Osteoblast (primary cell): ENCODE measurements at places on chromosomes 2 and 18. TPM values are rescaled to one million over a fixed set of nuclear protein-coding genes. Genes with fewer than 3 reads are reported as not detected.

HOXD13 gene
- not detected in 2 replicates for total RNA-seq

LONRF2 gene
- total RNA-seq, result under 0.01 TPM in 2 replicates

TSPYL6 gene
- not detected in 2 replicates for total RNA-seq

CRYGB gene
- not detected in 2 replicates for total RNA-seq

HRH4 gene
- under 0.01 TPM in 2 replicates for total RNA-seq

MGAT4A gene
- total RNA-seq, result under 0.01 and 0.36 TPM in 2 replicates

CABYR gene
- 3.8 and 4.0 TPM in 2 replicates for total RNA-seq

LOXHD1 gene
- total RNA-seq, result not detected in 2 replicates

UPP2 gene
- not detected in 2 replicates for total RNA-seq

LIMS4 gene
- total RNA-seq, result 6.9 and 15.9 TPM in 2 replicates

CRYGD gene
- not detected in 2 replicates for total RNA-seq

SERPINB10 gene
- total RNA-seq, result 0.29 TPM in 1 of 2 replicates, not detected in the other

NT5C1B gene
- total RNA-seq, result not detected in 2 replicates

KRTCAP3 gene
- total RNA-seq, result under 0.01 and 0.72 TPM in 2 replicates

GRB14 gene
- total RNA-seq, result 0.72 and 0.88 TPM in 2 replicates

AMMECR1L gene
- 15.0 and 15.6 TPM in 2 replicates for total RNA-seq

OTX1 gene
- total RNA-seq, result not detected in 2 replicates

TP53I3 gene
- 59.4 and 79.3 TPM in 2 replicates for total RNA-seq

PDE1A gene
- total RNA-seq, result 42.0 and 69.2 TPM in 2 replicates

STAM2 gene
- total RNA-seq, result 51.6 and 52.5 TPM in 2 replicates

ZNF385B gene
- 0.29 and 1.1 TPM in 2 replicates for total RNA-seq

AFF3 gene
- total RNA-seq, result 2.9 and 4.3 TPM in 2 replicates

LINC00305 gene
- not detected in 2 replicates for total RNA-seq

MC5R gene
- 0.36 and 0.59 TPM in 2 replicates for total RNA-seq

SERPINB2 gene
- 0.72 and 1.8 TPM in 2 replicates for total RNA-seq

LBH gene
- 270 and 272 TPM in 2 replicates for total RNA-seq

SLC30A3 gene
- total RNA-seq, result under 0.01 and 0.88 TPM in 2 replicates

RBBP8 gene
- total RNA-seq, result 40.2 and 48.9 TPM in 2 replicates

LDLRAD4 gene
- total RNA-seq, result under 0.01 and 0.88 TPM in 2 replicates

SERPINB5 gene
- total RNA-seq, result not detected in 2 replicates

SIX3 gene
- not detected in 2 replicates for total RNA-seq

FBXO36 gene
- total RNA-seq, result 6.9 and 7.7 TPM in 2 replicates

RASGRP3 gene
- 0.72 and 1.5 TPM in 2 replicates for total RNA-seq

UGT1A6 gene
- not detected in 2 replicates for total RNA-seq

ST6GAL2 gene
- total RNA-seq, result 0.36 TPM in 1 of 2 replicates, not detected in the other

APCDD1 gene
- 1.8 and 3.3 TPM in 2 replicates for total RNA-seq

NXPH2 gene
- not detected in 2 replicates for total RNA-seq

NEU4 gene
- not detected in 2 replicates for total RNA-seq

CCDC68 gene
- total RNA-seq, result 9.0 and 13.3 TPM in 2 replicates

PCARE gene
- total RNA-seq, result not detected in 2 replicates

POTEI gene
- total RNA-seq, result not detected in 2 replicates

FSIP2 gene
- total RNA-seq, result under 0.01 TPM in 2 replicates

RESP18 gene
- total RNA-seq, result not detected in 2 replicates

CLEC4F gene
- total RNA-seq, result not detected in 2 replicates

HOXD1 gene
- total RNA-seq, result not detected in 2 replicates

CKAP2L gene
- total RNA-seq, result 1.1 and 1.5 TPM in 2 replicates
